ENCODE measurements at places on chromosomes 3 and 15.

- peak; percentile 69 for DNase-seq
Observed at GRCh38 chr3:84724877-84725276, 233.9 kb upstream of the CADM2 start.

GRCh38 chr3:57006949-57007419 is 53.5 kb upstream of the SPATA12 start:
- peak; percentile 46 for DNase-seq

DNA sequence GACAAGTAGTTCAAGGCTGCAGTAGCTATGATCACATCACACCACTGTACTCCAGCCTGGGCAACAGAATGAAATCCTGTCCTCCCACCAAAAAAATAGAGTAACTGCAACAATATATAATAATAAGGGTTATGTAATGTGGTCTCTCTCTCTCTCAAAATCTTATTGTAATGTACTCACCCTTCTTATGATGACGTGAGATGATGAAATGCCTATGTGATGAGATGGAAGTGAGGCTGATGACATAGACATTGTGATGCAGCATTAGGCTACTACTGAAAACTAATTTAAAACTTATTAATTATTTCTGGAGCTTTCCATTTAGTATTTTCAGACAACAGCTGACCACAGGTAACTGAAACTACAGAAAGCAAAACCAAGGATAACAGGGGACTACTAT is 27.4 kb downstream of the TASOR start:
- DNase-seq, result no peak

DNA sequence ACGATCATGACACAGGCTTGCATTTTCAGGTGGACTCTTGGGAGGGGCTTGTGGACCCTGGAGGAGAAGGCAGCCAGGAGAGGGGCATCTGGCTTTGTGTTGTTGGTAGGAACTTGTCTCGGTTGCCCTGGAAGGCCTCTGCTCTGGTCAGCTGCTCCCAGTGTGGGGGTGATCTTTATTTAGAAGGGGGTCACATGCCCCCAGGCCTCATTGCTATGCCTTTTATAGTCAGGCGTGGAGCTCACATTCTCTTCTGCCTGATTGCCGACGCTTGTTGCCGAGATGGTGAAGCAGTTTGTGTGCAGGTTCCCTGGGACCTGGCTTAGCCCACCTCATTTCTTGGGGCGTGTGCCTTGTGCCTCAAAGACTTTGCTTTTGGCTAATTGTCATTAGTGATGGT is 66.6 kb downstream of the IGF1R start:
- no peak for DNase-seq

DNA sequence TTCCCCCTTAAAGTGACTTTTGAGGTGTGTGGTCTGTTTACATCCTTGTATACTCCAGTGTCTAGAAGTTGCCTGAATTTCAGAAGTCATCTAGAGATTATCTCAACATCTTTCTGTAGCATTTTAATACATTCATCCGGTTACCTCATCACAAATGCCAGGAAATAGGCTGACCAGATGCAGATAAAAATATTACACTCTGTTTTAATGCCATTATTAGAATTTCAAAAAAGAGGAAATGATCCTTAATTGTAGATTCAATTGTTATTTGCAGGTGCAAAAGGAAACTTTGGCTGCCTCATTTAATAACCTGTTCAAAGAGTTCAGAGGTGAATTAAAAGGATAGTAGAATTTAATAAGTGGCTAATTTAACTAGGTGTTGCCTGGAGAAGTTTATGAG is 290.9 kb downstream of the C3orf38 start:
- no peak for DNase-seq

DNA sequence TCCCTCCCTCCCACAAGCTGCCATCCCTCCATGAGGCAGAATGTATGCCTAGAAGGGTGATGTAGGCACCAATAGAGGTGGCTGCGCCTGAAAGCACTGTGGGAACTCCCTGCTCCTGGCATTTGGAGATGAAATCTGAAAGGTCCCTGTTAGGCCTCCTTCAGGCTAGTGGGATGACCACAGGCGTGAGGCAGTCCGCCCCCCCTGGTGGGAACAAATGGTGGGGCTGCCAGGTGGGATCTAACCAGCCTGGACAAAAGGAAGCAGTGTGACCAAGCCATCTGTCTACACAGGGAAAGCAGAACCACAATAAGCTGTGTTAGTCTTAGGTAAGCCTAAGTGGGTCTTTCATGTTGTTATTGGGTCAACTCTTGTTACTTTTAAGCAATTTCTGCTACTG is 25.3 kb downstream of the IL5RA start:
- no peak for DNase-seq

DNA sequence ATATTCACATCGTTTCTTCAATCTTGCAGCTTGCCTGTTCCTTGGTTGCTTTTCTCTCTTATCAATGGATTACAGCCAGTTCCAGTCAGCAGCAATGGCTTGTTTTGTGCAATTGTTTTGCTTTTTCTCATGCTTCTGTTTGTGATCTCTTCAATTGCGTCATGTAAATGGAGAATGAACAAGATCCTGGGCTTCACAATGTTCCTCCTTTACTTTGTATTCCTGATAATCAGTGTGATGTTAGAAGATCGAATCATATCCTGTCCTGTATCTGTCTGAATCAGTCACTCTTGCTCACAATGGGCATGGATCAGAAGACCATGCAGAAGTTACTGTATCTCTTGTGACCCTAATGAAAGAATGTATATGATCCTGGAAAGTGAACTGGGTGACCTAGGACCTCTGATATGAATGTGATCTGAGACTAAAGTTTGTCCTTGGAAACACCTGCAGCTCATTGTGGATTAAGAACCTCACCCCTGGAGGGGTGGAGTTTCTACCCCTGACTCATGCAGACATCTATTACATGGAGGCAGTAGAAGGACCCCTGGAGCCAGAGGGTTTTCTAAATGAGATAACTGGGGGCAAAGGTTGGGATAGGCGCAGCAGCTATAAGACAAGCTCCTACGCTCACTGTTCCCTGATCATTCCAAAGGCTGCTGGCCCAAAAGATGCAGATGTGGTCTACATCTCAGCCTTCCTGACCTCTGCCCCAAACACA is 32.2 kb downstream of the SLC24A1 start:
- no peak for DNase-seq

DNA sequence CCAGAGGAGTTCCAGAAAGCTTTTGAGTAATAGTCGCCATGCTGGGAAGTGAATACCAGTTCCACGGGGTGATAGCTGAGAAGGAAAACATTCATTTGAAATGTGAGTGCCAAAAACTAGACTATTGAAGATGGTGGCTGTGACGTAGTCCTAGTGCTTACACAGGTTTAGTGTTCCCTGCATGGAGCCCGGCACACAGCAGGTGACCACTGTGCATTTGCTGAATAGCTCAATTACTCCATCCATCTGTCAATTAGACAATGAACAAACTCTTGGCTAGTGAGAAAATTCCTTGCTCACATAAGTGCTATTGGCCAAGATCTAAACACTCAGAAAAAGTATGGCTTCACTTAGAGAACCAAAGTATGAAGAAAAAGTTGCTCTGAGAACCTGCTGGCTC is 448.1 kb upstream of the WNT5A start:
- DNase-seq, result no peak

DNA sequence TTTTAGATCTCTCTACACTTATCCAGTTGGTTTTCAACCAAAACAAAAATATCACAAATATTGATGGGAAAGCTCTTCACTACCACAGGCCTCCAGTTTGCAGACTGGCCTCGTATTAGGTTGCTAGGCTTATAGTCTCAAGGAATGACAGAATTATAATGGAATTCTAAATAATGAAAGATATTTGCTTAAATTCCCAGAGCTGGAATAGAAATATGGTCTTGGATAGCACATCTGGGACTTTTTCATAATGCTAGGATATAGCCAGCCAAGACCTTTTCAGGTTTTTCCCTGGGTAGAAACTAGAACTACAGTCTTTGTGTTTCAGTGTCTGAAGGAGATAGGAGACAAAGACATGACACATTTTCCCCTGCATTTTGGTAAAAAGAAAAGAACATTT is 121.9 kb upstream of the STAC start:
- no peak for DNase-seq

DNA sequence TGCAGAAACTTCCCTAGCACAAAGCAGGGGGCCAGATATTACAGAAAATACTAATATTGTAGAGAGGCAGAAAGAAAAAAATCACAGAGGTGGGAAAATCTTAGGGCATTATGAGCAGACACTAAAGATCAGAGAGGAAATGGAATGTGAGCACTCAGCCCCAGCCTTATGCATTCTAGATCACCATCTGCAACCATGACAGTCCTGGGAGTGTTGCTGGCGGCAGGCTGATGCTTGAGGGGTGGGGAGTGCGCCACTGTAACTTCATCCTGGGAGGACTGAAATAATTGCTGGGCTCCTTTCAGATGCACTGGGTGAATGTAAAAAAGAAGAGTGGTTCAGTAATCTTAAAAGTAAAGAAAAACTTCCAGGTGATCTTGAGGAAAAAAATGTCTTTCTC is 427.6 kb upstream of the SEMA6D start:
- no peak for DNase-seq

GRCh38 chr15:88636050-88636449 is 2.8 kb upstream of the ISG20 start:
- DNase-seq, result no peak

DNA sequence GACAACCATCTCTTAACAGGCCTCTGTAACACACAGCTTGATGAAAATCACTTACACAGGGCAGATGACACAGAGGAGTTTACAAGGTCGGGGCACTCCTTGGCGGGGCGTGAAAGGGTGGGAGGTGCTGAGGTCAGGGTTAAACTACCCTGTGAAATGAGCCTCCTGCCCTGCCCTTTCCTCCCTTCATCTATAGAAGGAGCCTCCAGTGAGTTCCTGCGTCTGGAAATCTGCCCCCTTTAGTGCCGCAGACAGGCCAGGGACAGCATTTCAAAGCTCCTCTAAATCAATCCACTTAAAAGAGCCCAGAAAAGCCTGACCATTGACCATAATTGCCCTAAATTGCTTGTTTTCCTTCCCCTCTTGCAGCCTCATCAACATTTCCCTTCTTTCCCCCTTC is 1.9 kb downstream of the ROBO1 start:
- DNase-seq, result peak; percentile 24

GRCh38 chr3:134148534-134148933 is 102.1 kb downstream of the RYK start:
- no peak for DNase-seq

DNA sequence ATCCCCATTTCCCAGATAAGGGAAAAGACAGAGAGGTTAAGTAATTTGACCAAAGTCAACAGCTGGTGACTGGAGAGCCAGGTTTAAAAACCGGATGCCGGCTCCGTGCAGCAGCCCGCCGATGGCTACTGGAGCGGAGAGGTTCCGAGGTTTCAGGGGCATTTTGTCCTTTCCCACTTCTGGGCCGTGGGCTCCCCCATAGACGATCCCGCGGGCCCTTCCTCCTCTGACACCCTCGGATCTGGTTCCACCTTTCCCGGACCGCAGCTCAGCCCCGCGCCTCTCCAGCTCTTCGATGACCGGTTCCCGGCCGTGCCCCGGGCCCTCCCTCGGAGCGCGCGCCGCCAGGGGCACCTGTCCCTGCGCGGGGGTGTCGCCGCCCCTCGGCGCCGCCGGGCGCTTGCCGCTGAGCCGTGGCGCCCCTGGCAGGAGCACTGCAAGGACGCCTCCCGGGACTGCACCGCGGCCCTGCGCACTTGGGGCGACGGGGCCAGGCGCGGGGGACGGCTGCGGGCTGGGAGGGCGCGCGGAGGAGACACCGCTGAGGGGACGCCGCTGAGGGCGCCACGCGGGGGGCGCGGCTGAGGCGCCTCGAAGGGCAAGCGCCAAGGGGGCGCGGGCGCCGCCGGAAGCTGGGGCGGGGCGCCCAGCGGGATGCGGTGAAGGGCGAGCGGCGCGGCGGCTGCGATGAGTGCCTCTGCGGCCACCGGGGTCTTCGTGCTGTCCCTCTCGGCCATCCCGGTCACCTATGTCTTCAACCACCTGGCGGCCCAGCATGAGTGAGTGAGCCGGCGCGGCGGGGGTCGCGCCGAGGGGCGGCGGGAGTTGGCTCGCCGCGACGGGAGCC is at the start of gene TM6SF1:
TSS of gene TM6SF1 (plus strand) at position 652 of the 847 bp plus-strand sequence. CDS start at position 688, 36 bp downstream.
- DNase-seq, result no peak

DNA sequence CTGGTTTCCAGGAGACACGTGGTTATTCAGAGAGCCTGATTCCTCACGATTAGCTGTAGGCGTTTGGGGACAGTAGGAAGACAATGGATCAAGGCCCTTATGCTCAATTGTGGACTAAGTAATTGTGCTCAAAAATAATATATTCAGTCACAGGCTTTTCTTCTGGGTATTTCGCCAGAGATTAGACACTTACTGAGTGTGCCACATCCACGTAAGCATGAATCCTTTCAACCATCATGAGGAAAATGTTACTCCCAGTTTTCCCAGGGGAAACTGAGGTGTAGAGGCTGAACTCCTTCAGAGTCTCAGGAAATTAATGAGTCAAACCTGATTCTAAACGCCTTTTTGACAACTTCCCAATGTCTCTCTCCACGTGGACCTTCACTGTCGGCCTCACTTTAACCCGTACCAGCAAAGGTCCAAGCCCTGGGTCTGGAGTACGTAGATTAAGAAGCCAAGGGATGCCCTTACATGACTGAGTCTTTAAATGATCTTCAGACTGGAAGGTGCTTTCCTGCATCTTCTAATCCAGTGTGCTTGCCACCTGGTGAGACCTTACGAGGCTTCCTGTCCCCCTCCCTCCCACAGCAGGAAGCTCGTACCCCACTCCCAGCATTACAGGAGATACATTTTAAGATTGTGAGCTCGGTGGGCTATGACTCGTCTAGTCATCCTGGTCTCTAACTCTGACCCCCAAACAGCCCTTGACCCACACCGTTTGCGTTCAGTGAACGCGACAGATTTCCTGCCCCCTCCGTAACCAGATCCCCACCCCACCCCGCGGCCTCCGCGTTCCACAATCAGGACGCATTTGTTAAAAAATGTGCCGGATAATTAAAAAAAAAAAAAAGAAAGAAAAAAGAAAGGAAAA is 1.7 kb downstream of the PKM start:
- DNase-seq, result no peak

DNA sequence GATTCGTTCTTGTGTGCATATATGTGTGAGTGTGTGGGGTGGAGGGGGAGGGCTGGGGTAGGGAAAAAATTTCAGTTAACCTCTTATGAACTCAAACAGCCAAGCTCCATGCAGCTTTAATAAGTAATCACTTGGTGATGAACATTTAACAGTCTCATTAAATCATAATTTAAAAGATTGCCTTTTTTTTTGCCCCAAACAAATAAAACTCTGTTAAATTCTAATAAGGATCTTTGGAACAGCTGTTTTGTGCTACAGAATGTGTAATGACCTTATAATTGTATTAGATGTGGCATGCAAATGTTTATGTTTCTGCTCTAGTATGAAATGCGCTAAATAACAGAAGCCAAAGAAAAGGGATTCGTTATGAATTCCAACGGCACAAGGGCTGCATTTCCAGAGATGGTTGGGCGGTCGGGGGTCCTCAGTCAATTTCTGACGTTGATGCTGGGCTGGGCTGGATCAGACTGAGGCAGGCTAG is 80.0 kb upstream of the RORA start:
- no peak for DNase-seq

DNA sequence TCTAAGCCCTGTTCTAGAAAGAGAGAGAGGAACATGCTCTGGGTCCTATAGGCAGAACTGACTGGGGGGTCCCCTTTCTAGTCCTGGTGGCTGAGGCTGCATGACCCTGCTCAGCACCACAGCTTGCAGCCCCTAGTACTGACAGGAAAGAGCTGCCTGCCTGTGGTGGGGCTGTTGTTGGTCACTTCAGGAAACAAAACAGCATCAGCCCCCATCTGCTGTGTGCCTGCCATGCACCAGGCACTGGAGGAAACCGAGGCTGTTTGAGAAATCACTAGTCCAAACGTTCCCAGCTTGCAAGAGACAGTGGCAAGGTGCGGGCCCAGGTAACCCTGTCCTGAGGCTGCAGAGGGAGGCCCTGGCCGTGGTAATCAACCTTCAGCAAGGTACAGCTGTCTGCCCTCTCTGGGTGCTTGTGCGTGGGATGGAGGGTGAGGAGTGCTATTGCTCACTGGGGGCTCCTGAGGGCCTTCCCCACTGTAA is 90.6 kb downstream of the IQSEC1 start:
- no peak for DNase-seq
